ENCODE measurements at places on chromosomes 5 and 9. TPM values are rescaled to one million over a fixed set of nuclear protein-coding genes. Genes with fewer than 3 reads are reported as not detected.

DNA sequence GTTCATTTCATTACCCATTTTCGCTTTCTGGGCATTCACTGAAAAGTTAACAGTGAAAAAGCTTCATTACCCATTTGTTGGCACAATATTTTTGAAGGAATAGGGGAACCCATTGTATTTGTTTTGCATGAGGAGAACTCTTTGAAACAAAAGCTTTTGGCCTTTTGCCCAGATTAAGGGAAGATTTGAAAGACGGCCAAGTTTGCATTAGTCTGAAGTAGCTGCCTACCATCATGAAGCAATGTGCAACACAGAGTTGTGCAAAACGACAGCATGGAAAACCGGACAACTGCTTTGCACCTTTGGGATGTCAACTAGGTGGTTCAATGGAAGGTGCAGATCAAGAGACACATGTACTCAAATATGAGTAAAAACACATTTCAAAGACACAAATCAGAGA lies 84.9 kb downstream of the TRPM3 start:
- no peak for DNase-seq

DNA sequence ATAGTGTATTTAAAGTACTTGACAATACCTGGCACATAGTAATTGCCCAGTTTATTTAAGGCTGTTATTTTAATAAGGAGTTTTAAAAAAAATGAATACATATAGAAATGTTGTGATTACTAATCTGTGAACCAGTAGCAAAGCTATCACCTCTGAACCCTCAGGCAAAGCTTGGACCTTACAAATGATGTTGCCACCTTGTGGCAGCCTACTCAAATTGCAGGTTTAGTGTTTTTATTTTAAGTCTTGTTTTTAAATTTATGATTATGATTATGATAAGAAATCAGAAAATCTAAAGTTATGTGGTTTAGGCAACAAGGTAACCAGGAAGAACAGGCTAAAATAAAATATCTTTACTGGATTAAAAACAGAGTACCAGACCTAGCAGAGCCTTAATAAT lies 35.8 kb downstream of the PPARGC1B start:
- DNase-seq = no peak

DNA sequence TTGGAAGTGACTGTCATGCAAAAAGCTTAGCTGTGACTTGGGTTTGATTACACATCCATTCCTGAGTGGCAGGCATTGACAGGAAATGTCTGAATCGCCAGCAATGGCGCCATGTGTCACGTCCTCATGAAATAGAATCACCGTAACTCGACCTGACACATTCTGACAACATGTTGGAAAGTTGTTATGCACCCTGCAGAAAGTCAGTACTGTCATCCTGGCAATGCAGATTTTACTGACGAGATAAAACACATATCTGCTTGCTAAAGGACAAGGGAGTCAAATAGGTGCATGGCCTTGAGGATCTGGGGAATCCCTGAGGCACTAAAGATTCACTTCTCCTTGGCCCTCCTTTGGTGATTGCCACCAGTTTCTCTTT lies 344.2 kb downstream of the SPATA31D1 start:
- DNase-seq = no peak

DNA sequence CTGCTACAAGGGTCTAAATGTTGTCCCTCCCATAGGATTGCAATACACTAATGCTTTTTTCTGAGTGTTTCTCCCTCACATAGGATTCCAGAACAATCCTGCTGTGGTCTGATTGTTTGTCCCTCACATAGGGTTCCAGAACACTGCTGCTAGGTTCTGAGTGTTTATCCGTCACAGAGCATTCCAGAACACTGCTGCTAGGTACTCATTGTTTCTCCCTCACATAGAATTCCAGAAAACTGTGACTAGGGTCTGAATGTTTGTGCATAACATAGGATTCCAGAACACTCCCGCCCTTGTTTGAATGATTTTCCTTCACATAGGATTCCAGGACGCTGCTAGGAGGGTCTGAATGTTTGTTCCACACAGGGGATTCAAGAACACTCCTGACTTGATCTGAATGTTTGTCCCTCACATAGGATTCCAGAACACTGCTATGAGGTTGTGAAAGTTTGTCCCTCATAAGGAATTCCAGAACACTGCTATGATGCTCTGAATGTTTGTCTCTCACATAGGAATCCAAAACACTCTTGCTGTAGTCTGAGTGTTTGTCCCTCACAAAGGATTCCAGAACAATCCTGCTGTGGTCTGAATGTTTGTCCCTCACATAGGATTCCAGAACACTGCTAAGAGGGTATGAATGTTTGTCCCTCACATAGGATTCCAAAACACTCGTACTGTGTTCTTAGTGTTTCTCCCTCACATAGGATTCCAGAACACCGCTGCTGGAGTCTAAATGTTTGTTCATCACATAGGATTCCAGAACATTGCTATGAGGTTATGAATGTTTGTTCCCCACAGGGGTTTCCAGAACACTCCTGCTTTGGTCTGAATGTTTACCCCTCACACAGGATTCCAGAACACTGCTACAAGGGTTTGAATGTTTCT lies 213.5 kb downstream of the FOXD4L6 start:
- DNase-seq = no peak

DNA sequence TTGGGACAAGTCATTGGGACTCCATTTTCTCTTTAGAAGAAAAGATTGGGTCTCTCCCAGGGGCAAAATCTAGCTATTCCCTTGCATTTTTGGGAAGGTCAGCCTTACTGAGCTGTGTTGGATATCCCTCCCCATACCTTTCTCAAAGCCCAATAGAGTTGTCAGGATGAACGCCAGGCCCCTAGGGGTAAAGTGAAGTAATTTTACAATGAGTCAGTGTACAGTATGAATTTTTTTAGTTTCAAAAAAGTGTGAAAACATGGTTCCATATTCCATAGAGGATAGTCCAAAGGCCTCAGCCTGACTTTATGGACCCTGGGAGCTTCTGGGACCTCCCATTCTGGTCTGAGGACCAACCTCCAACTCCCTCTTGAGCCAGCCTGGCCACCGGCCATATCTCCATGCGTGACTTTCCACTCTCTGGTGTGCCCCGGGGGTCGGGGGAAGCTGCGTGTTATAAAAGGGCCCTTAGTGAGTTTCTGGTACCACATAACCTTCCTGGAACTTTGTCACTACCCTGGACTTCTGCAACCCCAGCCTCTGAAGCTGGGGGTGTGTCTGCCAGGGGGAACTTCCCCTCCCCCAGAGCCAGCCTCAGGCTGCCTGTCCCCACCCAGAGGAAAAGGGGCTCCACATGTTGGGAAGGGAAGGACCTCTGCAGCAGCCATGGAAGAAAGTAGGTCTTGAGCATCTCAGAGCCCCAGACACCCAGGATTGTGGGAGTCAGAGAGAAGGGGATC lies 52.4 kb upstream of the SYNPO start:
- DNase-seq = no peak

LTC4S gene
- 0.40 TPM for polyA plus RNA-seq

DNA sequence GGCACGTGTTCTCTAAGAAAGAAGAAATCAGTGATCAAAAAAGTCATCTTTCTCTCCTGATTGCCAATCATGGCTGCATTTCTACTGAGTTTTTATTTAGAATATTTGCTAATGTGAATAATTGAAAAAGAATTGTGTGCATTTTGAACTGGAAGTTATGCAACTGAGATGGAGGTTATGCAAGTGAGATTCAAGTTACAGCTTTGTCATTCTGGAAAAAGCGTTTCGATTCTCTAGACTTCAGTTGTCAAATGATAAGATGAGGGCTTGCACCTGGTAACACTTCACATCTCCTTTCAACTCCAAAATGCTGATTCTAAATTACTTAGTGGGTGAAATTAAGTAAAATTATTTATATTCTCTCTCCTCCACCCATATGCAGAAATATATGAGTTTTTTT lies 36.4 kb downstream of the C6 start:
- DNase-seq = peak; percentile 45
